ENCODE measurements at places on chromosomes 13 and 19.

GRCh38 chr13:29434217-29434945, 161.1 kb downstream of the SLC7A1 start:
- DNase-seq: no peak

DNA sequence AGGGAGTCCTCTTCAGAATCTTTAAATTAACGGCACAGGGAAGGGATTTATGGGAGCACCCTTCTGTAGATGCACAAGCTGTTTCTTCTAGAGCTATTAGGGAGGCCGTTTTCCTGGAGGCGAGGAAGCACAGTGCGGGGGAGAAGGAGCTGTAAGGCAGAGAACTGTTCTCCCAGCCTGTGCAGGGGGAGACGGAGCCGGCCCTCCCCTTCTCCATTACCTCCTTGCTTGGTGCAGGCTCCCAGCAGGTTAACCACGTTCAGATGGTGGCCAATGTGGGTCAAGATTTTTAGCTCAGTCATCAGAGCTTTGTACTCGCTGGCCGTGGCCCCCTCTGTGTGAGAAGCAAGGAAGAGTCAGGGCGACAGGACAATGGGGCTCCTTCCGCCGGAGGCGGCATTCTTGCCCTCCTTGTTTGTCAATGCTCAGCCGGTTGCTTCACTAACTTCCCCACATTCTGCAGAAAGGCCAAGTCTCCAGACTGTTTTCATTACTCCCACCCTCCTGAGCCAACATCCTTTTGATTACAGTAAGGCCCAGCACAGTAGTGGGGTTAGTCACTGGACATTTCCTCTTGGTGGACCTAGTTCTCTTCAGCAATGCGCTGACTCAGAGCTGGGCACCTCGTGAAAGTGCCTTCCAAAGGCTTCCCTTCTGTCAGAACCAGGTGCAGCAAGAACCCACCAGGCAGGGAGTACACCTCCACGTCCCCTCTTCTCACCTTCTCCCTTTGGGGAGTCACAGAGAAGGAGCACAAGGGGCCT, 165.4 kb downstream of the FLT1 start:
- DNase-seq: no peak

- no peak for DNase-seq
These were observed 200.8 kb downstream of the RGCC start for GRCh38 chr13:41658057-41658661.

- DNase-seq: no peak
These were observed 575 bp upstream of the OXGR1 start for GRCh38 chr13:96994858-96995243.

- DNase-seq: no peak
These were observed 55.9 kb downstream of the STARD13 start for GRCh38 chr13:33229446-33230177.

DNA sequence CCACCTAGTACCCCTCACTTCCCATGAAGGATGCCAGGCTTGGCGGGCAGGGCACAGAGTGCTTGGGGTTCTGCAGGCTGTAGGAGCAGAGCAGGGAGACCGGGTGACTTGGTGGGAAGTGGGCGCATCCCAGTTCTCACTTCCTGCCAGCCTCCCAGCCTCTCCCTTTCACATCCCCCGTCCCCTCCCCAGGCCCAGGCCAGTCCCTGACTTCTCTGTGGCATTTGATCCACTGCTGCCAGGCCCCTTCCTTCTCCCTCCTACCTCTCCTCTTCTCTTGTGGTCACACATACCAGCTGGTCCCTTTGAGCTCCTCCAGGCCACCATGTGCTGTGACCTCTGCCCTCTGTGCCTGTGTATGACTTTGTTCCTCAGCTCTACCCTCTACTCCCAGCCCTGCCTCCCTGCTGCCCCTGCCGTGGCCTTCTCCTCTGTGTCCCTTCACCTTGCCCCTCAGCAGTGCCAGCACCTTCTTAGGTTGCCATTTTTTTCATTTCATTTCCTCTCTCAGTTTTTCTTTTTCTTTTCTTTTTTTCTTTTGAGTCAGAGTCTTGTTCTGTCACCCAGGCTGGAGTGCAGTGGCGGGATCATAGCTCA, 19.5 kb downstream of the MYO1F start:
- DNase-seq: no peak
